ENCODE measurements at places on chromosomes 16 and 17.

GRCh38 chr17:48246612-48247011 is 139.0 kb downstream of the SNX11 start:
- DNase-seq = no peak

- no peak for DNase-seq
Observed at GRCh38 chr17:1423456-1424135, 23.6 kb upstream of the YWHAE start.

DNA sequence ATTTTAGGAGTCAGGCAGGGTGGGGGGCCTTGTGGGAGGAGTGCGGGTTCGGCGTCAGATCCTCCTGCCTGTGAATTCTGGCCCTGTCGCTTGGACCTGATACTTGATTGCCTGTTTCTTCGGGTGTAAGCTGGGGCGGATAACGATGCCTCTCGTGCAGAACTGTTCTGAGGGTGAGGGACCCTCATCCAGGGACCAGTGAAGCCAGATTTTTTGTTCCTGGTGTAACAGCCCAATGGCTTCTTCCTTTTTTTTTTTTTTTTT is 1.3 kb downstream of the TBCD start:
- no peak for DNase-seq

- no peak for DNase-seq
Observed at GRCh38 chr16:67862623-67863583, 9.9 kb upstream of the EDC4 start.

- no peak for DNase-seq
Observed at GRCh38 chr17:55734128-55734781, 11.6 kb upstream of the TMEM100 start.

- no peak for DNase-seq
Observed at GRCh38 chr17:81139428-81139827, 25.9 kb upstream of the PVALEF start.

GRCh38 chr16:54173490-54173889 is 113.1 kb downstream of the IRX3 start:
- DNase-seq = no peak

- DNase-seq = no peak
Observed at GRCh38 chr17:17081304-17081940, 39.2 kb downstream of the MPRIP start.

DNA sequence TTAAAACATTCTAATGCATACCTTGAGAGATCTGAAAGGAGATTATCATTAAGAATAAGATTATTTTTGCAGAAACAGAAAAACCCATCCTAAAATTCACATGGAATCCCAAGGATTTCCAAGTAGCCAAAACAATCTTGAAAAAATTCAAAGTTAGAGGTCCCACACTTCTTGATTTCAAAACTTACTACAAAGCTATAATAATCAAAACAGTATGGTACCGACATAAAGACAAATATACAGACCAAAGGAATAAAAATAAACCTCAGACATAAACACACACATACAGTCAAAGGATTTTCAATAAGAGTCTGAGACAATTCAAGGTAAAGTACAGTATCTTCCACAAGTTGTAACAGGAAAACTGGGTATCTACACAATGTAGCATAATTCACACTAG is 16.2 kb downstream of the C16orf87 start:
- DNase-seq = no peak

DNA sequence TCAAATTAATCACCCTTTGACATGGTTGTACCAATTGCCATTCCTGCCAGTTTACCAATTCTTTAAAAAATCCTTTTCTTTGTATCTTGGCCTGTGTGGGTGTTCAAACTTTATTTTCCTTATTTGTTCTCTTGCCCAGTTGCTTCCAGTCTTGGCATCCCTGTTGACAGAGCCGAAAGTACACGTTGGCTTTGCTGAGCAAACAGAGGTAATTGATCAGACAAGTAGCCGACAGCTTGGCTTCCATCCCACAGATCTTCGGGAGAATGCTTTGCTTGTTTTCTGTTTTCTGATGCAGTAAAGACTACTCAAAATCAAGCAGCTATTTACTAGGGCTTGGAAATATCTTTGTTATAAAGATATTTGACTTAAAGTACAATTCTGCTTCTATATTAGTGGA is 506.8 kb upstream of the SALL1 start:
- DNase-seq = no peak

DNA sequence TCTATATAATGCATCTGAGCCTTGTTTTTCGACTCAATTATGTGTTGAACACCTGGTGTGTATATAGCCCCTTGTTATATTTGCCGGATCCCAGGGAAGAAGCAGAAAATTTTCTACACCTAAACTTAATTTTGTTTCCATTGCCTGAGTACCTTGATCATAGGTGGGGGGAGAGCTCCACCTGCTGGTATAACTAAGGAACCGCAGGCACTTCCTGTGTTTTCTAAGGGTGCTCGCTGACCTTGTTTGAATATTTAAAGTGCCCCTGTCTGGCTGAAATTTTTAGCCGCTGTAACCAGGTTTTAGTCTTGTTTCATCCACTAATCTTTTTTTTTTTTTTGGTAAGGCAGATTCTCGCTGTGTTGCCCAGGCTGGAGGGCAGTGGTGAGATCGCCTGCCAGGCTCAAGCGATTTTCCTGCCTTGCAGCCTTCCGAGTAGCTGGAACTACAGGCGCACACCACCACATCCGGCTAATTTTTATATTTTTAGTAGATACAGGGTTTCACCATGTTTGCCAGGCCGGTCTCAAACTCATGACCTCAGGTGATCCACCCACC is 6.5 kb upstream of the NUBP1 start:
- DNase-seq = peak; percentile 58

DNA sequence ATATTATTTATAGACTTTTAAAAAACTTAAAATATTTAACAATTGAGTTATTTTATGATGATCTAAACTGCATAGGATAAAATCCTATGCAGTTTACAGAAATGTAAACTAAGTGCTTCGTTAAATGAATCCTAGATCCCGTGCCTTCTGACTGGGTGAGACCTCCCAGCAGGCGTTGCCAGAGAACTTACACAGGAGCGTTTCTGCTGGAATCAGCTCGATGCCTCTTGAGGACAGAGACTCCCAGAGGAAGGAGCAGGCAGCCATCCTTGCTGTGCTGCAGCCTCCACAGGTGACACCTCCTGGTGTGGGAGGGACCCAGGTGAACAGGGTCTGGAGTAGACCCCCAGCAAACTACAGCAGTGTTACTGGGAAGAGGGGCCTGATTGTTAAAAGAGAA is 160.4 kb downstream of the WWOX start:
- no peak for DNase-seq

DNA sequence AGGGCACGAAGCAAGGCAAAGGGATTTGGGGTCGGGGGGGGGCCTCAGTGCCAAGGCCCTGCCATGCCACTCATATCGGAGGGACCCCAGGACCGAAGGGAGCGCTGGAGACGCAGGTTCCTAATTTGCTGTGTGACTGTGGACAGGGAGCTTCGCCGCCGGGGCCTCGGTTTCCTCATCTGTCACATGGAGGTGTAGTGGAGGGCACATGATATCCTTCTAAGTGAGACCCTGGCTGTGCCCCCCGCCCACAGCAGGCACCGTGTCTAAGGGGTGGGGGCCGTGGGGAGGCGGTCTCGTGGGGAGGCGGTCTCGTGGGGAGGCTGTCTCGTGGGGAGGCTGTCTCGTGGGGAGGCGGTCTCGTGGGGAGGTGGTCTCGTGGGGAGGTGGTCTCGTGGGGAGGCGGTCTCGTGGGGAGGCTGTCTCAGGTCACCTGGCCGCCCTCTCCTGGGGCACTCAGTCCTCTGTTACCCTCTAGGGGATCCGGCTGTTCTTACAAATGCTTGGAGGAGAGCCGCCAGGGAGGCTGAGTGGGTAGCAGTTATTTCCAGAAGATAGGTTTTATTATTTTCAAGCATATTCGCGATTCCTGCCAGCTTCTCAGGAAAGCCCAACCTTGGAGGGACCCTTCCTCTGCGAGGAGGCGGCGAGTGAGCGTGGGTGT is 205.0 kb downstream of the NTN1 start:
- DNase-seq = no peak

DNA sequence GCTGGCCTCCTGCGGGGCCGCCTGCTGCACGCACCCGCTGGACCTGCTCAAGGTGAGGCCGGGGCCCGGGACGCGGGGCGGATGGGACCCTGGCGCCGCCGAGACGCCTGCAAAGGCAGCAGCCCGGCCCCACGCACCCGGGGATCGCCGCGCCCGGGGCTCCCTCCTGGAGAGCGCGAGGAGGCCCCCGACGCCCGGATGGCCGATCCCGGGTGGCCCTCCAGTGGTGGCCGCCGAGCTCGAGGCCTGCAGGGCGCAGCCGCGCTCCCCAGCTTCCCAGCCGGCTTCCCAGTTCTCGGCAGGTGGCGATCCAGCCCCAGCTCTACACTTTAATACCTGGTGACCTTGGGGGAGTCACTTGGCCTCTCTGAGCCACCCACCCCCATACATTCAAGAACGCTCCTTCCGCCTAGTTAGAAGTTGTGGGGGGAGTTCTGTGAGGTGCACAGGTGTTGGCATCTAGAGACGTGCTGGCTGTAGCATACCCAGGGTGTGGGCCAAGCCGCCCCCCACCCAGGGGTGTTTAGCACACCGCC is 452 bp downstream of the SLC25A10 start:
- no peak for DNase-seq

DNA sequence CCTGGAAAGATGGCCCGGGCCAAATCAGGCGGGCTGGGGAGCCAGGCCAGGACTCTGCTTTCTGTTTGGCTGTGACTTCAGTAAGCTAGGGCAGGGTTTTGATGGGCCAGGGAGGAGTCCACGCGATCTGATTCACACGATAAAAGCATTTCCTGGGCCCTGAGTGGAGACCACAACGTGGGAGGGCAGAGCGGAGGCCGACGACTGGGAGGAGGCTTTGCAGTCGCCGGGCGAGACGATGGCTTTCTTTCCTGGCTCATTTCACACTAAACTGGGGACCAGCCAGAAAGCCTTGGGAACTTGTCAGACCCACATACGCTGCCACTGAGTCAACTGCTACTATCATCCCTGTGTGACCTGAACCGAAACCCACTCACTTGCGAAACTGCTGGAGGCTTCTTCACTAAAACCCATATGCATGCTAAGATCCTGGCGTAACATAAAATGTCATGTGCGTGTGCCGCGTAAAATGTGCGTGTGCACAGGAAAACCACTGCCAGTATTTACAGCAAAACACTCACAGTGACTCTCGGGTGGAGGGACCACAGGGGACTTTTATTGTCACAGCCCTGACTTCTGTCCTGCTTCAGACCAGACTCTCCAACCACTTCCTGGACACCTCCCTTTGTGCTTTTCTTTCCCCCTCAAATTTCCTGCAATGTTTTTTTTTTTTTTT is 14.2 kb upstream of the RHBDF2 start:
- DNase-seq = peak; percentile 71

DNA sequence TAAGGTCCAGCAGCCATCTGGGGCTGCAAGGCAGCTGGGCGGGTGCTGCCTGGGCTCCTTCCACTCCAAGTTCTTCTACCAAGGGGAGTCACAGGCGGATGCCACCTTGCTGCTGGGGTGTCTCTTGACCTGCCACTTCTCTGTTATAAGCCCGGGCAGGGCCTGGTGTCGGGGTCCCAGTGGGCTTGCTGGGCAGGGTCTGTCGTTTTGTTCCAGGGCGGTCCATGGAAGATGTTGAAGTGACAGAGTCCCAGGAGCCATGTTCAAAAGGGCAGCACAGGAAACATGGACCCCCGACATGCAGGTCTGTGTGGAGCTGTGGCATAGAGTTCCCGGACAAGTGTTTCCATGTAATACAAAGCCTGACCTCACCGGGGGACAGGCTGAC is 91.1 kb downstream of the TNFRSF13B start:
- no peak for DNase-seq

GRCh38 chr17:27602721-27603420 is 28.1 kb upstream of the LGALS9 start:
- peak; percentile 60 for DNase-seq

DNA sequence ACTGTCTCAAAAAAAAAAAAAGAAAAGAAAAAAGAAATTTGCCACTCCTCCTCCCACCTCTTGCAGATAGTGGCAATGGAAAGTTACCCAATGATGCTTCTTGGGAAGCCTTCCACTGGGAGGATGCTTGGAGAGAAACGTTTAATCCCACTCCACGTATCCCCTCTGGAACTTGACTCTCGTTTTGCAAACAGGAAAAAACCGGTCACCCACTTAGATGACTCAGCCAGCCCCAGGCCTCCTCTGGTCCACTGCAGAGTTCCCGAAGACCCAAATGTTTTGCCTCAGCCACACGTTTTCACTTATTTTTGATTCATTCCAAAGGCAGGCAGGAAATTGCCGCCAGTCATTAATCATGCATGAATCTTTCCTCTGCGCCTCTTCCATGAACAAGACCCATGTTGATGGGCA is 9.3 kb upstream of the TNFRSF17 start:
- no peak for DNase-seq

DNA sequence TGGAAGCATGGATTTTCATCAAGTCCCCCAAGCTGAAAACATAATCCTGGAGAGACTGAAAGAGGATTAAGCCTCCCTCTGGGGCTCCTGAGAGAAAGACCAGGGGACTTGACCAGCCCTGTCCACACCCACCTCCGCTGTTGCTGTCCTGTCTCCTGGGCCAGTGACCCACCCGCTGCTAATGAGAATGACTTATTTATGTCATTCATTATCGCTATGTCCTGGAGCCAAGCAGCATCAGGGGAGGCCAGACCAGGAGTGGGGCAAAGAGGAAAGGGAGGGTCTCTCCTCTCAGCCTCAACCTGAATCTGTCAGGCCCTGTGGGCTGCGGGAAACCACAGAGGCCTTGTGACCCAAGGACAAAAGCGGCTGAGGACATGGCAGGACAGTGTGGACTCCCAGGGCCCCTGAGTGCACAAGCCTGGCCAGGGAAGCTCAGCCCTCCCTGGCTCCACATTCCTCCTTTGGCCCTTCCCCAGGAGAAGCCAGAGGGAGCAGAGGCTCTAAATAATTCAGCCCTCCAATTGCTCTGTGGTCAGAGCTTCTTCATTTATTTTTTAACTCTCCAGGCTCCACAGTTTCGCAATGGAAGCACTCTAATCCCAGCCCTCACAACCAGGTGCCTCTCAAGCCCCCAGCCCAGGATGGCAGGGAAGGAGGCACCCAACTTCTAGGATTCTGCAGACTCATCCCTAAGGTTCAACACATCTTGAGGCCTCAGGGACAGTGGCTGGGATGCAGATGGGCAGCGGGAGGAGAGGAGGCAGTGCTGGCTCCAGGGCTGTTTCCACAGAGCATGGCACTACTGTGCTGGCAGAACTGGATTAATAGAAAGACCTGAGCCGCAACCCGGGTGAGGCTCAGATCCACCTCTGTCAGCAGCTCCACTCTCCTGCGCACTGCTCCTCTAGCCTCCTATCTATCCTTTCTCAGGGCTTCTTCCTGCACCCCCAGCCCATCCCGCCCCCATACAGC is 19.1 kb downstream of the CUEDC1 start:
- DNase-seq = no peak

DNA sequence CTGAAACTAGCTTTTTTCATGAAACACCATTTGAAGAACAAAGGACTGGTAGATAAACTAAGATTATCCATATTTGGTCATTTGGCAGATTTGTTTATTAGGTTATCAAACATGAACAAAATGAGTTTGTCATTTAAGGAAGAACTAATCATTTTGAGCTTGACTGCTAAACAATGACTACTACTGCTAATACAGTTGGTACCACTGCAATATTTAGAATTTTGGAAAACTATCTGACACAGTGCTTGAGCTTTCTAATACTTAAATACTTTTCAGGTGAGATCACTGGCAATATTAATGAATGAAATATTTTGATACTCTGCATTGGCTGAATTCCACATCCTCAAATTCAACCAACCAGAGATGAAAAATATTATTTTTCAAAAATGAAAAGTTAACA is 47.2 kb downstream of the MED13 start:
- DNase-seq = no peak

- DNase-seq = no peak
Observed at GRCh38 chr16:20867585-20867984, 32.6 kb downstream of the DCUN1D3 start.

GRCh38 chr17:44738214-44738906 is 20.4 kb upstream of the ADAM11 start:
- no peak for DNase-seq

- DNase-seq = no peak
Observed at GRCh38 chr16:74123195-74123594, 173.4 kb upstream of the PSMD7 start.
